Lung (tissue), 17 donors: ENCODE measurements at places on chromosomes 3 and 15.
A peak's percentile ranks its signal among the peaks of the same experiment; 100 is the strongest.

DNA sequence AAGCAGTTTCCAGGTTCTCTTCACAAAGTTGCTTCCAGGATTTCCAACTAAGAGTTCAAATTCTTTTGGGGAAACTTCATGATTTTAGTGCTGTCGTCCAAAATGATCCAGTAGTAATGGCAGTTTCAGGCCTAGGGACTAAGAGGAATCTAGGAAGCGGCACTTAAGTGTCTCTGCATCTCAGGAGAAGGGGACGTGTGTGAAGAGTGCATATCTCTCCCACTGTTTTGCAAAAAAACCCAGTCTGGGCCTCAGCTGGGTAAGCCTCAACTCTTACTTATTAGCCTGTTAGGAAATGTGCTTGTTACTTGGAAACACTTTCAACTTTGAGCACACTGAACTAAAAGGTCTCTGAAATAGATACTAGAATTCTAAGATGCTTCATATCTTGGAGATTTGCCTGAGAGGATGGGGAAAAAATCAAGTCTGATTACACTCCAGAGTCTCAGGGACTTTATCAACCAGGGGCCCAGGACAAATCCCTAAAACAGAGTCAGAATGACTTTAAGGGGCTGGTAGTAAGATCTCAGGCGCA is 81.8 kb downstream of the WDR76 start:
- DNase-seq, result no peak

DNA sequence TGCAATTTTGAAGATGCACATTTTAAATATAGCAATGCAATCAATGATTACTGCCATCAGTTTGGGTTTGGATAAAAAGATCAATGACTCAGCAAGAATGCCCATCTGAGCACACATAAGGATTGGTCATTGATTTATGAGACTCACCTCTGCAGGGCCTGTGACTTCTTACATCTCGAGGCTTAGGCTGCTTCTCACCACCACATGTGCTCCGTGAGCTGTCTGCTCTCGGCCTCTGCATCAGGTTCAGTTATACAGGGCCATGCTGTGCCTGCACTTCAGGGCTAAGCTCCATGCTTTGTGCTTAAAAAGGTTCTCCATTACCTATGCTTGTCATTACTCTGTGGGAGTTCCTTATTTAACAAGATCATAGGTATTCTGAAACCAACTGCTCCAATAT is 887.5 kb downstream of the DIPK2A start:
- no peak for DNase-seq

DNA sequence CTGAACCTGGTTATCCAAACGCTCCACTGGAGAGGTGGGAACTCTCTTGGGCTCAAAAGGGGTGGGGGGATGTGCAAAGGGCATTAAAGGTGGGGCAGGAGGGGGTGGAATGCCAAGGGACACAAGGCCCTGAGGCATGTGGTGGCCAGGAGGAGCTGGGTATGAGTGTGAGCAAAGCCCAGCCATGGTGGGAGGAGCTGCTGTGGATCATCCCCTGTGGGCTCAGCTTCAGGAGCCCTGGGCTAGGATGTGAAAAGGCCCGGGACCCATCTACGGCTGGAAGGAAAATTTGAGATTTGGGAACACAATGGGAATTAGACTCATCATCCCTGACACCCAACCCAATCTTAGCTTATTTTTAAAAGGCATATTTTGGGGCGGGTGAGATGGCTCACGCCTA is 33.3 kb downstream of the MGLL start:
- no peak for DNase-seq

GRCh38 chr15:42507514-42507913 is 12.1 kb downstream of the SNAP23 start:
- no peak for DNase-seq

DNA sequence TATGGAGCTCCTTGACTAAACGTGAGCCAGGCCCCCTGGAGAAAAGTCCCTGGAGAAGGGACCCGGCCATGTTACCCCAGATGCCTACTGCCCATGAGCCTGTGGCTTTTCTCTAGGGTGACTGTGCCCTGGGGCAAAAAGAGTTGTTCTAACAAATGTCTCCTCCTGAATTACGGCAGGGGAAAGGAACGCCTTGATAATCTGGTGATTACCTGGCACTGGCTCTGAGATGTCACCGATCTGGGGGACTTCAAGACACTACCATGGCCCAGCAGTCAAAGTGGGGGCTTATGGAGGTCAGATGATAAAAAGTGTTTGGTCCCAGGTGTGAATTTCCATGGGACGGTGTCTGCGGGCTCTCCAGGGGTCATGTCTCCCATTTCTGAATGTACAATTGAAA is 140.7 kb downstream of the KLF13 start:
- DNase-seq, result no peak

DNA sequence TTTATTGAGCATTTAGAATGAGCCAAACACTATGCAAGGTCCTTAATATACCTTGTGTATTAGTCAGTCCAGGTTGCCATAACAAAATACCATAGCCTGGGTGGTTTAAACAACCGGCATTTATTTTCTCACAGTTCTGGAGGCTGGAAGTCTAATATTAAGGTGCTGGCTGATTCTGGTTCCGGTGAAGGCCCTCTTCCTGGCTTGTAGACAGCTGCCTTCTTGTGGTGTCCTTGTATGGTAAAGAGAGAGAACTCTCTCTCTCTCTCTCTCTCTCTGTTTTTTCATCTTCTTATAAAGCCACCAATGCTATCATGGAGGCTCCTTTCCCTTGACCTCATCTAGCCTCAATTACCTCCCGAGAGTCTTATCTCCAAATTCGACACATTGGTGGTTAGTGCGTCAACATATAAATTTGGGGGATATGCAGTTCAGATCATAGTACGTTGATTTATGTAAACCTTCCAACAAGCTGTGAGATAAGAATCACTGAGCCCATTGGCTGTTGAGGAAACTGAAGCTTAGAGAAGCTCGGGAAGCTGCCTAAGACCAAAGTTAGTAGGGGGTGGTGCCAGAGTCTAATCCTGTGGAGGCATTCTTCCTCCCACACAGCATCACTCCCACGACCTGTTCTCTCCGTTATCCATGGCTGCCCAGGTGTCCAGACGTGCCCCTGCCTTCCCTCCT is 298.0 kb upstream of the PROK2 start:
- no peak for DNase-seq

GRCh38 chr3:185362850-185363661 is at the start of gene MAP3K13:
Gene MAP3K13 (plus strand): TSS chr3:185363136. CDS start chr3:185428582, 65,446 bp downstream.
- DNase-seq, result peak; percentile 94

- no peak for DNase-seq
Observed at GRCh38 chr15:100765467-100766241, 114.0 kb upstream of the ALDH1A3 start.

GRCh38 chr3:10653866-10654611 is 148.7 kb upstream of the ATP2B2 start:
- DNase-seq, result no peak

- no peak for DNase-seq
Observed at GRCh38 chr3:15553749-15554148, 32.2 kb upstream of the COLQ start.

DNA sequence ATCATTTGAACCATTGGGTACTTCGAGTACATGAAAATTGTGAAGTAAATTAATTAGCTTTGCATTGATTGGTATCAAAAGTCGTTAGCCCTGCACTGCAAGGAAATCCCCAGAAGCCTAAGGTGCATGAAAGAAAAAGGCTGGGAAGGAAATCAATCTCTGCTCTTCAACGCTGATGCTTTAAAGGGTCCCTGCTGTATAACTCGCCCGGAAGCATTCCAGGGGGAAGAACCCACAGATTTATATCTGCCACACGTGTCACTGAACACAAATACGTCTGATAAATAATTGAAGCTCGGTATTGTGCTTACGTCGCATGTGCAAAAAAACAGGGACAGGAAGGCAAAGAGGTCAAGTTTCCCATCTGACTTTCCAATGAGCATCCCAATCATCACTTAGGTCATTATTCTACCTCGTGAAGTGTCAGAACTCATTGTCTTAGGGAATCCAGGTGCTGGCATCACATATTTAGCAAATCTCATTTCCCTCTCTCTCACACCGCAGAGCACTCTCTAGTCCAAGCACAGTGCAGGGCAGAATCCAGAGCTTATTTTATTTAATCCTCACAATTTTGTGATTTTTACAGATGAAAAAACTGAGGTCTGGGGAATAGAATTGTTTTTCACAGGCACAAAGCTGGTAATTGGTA is 804.4 kb upstream of the CFAP20DC start:
- DNase-seq, result no peak
